T-helper 2 cell treated with Interferon-gamma antibody and Interleukin-4, amounts not matched to agents 5 μg/mL and 100 μg/mL, for 36 hours (primary cell): ENCODE measurements at places on chromosomes 12 and 14.

- DNase-seq = no peak
Measured at GRCh38 chr12:52220477-52220876, 12.6 kb upstream of the KRT7 start.

GRCh38 chr14:101253948-101254347, 307.3 kb upstream of the DIO3 start:
- DNase-seq = no peak

DNA sequence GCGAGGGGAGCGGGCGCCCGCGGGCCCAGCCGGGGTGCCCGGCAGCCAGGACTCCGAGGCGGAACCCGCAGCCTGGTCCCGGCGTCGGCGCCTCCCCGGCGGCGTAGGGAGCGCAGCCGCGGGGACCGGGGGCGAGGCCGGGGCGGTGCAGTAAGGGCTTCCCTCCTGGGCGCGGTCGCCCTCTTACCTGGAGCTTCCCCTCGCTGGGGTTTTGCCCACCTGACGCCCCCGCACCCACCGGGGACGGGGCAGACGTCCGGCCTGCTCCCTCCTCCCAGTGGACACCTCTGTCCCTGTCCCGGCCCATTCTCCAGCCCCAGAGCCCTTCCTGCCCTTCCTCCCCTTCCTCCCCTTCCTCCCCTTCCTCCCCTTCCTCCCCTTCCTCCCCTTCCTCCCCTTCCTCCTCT, 413 bp upstream of the TUBA1C start:
- DNase-seq = no peak

DNA sequence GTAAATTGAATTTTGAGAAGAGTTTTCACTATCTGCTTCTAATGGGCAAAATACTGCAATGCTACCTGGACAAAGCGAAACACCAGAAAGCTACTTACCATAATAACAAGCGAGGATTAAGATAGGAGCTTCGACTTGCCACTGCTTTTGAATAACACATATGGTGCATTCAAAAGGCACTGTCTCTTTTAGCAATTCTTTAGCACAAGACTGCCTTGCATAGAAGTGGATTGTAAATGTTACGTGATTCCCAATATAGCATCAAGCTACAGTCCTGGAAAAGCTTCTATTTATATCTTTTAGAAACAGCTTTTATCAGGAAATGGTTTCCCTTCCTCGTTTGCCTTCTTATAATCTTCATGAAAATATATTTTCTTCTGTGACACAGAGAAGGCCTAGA, 258.7 kb upstream of the PDE3A start:
- no peak for DNase-seq

GRCh38 chr12:49369411-49370145, 2.3 kb downstream of the SPATS2 start:
- peak; percentile 33 for DNase-seq

- DNase-seq = no peak
Measured at GRCh38 chr12:12979126-12979525, 20.9 kb downstream of the HEBP1 start.

GRCh38 chr14:103122947-103123633, at the start of gene TNFAIP2:
TNFAIP2 (plus strand) TSS chr14:103123461; CDS start chr14:103126458, 2,997 bp downstream.
- DNase-seq = no peak

DNA sequence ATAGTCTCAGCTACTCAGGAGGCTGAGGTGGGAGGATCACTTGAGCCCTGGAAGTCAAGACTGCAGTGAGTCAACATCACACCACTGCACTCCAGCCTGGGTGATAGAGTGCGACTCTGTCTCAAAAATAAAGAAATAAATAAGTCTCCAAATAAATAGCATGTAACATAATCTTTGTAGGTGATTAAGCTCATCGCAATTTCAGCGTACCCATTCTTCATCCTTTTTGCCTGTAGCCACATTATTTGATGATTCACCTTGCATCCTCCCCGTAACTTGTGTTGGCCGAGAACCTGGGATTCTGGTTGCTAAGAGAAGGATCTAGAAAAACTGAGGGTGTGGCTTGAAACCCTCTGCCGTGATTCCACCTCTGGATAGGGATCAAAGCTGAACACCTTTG, 115.1 kb downstream of the GALC start:
- no peak for DNase-seq

- DNase-seq = no peak
Measured at GRCh38 chr12:6374028-6374785, 1.2 kb downstream of the SCNN1A start.

DNA sequence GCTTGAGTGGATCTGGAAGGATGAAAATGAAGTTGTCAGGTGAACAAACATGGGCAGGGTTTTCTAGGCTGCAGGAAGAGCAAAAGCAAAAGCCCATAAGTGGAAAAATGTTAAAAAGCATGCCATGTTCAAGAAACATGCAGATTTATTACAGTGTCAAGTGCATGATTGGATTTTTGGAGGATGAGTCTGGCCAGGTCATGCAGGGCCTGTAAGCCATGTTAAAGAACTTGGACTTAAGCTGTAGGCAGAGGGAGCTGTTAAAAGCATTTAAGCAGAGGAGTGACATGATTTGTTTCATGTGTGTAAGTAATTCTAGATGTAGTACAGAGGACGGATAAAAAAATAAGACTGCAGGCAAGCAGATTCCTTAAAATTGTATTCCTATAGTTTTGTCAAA, 16.3 kb upstream of the SINHCAF start:
- no peak for DNase-seq

DNA sequence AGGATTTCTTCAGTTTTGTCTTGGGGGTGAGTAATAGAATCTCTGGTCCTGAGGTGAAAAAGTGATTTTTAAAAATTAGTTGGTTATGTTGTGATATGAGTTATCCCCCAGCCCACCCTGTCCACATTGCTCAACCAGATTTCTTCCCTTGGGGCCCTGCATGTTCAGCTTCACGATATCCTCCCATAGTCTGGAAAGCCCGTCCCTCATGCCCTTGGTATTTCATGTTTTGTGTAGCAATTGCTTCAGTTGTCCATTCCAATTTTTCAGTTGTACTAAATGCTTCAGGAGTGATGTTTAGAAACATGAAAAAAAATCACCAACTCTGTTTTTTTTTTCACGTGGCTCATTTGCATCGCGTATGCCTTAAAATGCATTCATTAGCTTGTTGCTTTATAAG, 17.5 kb upstream of the BICD1 start:
- DNase-seq = no peak

DNA sequence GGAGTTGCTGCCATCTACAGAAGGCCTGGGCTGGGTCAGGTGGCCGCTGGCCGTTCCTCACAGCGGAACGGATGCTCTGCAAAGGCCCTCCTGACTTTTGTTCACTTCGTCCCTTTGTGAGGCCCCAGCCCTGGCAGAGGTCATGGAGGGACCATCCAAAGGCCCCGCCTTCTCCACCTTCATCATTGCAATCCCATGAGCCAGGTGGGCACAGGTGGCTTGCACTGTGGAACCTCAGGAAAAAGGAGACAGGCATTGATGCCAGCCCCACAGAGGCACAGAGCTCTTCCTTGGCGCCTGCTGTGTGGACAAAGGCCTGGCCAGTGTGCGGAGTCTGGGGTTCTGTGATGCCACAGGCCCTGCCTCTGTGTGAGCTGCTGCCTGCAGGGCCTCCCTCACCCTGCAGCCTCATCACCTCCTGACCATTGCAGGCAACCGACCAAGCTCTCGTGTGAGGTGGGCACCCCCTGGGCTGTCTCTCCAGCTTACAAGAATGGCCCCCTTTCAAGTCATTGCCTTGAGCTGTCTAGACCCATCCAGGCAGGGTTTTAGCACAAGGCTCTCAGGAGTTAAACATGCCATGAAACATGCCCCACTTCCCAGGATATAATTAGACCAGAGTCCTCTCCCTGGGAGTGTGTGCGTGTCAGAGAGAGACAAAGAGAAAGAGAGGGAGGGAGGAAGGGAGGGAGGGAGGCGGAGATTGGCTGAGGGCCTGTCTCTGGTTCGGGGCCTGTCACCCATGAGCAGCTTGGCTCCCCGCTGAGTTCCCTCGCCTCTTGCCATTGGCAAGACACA, 19.3 kb downstream of the NFKBIA start:
- no peak for DNase-seq

GRCh38 chr12:90999966-91000365, 4.8 kb downstream of the EPYC start:
- no peak for DNase-seq

- no peak for DNase-seq
Measured at GRCh38 chr12:11793921-11794710, 144.6 kb downstream of the ETV6 start.
